Fibroblast of skin of scalp (primary cell): ENCODE measurements at places on chromosomes 3 and 15.
A peak's percentile ranks its signal among the peaks of the same experiment; 100 is the strongest.

- no peak for DNase-seq
These were observed 26.6 kb upstream of the GBE1 start for GRCh38 chr3:81788044-81788443.

DNA sequence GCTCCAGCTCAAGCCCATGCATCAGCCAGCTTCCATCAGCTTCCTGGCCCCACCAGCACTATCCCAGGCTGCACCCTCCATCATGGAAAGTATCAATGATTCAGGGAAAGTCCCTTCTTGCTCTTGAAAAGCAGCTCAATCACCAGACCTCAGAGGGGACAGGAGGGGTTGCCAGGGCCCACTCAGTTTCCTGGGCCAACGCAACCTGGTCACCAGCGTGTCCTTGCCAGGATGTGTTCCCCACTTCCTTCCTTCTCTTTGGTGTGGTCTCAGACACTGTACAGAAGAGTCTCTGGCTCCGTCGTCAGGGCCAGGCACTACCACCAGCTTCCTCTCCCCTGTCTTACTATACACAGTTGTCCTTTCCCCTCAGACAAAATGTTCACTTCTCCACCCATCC, 3.0 kb downstream of the HDC start:
- no peak for DNase-seq

GRCh38 chr15:64216196-64216595, 53.4 kb upstream of the PPIB start:
- no peak for DNase-seq

DNA sequence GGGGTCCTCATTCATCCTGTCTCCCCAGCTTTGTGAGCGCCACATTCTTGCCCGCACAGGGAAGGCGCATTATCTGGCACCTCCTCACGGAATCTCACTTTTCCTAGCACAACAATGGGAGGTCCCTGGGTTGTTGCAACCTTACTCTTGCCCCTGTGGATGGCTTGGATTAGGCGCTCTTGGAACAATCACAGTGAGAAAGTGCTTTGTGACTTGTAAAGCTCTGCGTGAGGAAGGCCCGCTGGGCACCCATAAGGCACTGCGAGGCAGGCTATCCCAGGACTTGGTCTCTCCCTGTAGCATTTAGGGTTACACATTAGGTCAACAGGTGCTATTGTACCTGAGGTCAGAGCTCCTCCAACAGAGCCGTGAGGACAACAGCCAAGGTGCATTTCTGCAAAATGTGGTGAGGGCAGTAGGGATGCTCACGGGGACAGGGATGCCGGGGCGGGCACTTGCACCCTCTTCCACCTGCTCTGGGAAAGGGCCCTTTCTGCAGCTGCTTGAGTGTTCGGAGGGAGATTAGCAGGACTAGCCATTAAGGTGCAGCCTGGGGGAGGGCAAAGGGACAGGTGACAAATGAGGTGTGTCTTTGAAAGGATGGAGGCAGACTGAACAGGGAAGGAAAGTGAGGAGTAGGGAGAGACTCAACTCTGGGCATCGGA, 13.9 kb upstream of the LRRC15 start:
- no peak for DNase-seq

- DNase-seq: no peak
These were observed 164.7 kb downstream of the SV2B start for GRCh38 chr15:91264651-91265351.

DNA sequence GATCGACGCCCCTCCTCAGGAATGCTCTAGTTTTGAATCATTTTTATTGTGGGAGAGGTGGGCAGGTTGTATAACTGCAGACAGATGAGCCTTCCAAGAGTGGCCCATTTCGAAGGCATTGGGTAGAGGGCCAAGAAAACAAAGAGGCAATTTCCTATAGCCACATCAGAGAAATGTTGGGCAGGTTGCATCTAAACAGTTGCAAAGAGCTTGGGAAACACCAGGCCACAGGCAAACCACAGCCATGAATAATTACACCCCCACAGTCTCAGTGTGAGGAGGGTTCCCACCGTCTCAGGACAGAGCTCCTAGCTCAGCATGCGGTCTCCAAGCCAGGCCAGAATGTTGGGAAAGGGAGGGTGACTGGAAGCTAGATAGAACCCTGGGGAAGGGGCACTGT, 257.3 kb downstream of the ABHD5 start:
- DNase-seq: no peak

GRCh38 chr3:23312866-23313265, 109.7 kb downstream of the UBE2E2 start:
- DNase-seq: no peak

- no peak for DNase-seq
These were observed 12.8 kb downstream of the FOXL2 start for GRCh38 chr3:138933981-138934691.

GRCh38 chr3:25453619-25454004, 25.5 kb downstream of the RARB start:
- no peak for DNase-seq

DNA sequence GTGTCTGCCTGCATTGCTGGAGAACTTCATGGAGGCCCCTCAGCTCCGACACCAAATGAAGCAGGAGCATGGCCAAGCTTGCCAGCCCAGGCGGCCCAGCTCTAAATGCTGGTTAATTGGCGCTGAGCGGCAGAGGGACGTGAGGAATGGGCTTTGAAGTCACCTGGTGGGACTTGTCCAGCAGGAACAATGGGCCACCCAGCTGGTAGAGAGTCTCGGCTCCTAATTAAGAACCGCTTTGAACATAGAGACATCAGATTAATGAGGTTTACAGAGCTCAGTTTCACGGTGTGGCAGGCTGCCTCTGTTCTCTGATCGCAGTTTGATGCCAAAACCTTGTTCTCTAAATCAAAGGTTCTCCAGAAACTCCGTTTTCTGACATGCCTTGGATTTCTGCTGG, 77.5 kb upstream of the LINGO1 start:
- no peak for DNase-seq

GRCh38 chr15:36156879-36157427, 422.5 kb upstream of the CDIN1 start:
- peak; percentile 73 for DNase-seq

DNA sequence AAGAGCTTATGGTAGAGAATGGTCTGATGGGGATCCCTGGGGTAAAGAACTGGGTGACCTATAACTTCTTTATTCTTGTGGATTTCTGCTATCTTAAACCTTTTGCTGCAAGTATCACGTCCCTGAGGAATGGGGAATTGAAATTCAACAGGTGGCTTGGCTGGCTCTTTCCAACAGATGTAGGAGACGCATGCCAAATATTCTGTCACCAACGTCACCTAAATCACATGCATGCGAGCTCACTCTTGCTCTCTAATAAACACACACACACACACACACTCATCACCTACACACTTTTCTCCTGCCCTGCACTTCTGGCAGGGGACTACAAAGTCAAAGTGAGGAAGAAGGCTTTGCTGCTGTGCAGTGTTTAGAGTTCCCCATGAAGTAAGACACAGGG, 145.8 kb upstream of the NECTIN3 start:
- no peak for DNase-seq

GRCh38 chr15:80211976-80212375, 40.0 kb downstream of the CTXND1 start:
- DNase-seq: no peak

GRCh38 chr3:78814893-78815562, 952.8 kb downstream of the ROBO1 start:
- DNase-seq: no peak

DNA sequence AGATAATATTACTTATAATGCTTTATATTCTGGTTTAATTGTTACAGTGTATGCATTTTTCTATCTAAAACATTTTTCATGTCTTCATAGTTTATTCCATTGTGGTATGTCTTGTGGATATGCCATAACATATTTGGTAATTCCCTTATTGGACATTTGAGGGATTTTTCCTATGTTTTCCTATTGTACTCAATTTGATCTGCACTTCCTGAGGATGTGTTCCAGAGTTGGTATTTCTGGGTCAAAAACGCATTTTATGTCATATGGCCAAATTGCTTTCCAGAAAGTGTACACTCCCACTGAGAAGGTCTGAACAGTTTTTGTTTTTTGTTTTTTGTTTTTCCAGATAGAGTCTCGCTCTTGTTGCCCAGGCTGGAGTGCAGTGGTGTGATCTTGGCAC, 6.8 kb downstream of the ARL8B start:
- no peak for DNase-seq

DNA sequence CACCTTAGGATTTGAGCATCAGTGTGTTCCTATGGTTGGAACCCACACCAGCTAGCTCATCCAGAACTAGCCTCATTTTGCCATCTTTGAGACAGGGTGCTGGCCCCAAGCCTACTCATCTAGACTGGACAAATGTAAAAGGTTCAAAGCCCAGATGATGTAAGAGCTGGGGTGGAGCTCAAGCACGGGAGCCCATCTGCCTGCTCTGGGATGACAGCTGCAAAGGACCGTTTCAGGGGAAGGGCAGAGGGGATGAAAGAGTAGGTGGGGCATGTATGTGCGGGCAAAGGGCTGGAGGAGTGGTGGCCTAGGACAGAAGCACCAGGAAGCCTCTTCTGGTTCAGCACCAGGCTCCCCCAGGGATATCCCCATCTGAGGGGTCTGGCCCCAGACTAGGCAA, 15.8 kb downstream of the CLK3 start:
- DNase-seq: no peak

DNA sequence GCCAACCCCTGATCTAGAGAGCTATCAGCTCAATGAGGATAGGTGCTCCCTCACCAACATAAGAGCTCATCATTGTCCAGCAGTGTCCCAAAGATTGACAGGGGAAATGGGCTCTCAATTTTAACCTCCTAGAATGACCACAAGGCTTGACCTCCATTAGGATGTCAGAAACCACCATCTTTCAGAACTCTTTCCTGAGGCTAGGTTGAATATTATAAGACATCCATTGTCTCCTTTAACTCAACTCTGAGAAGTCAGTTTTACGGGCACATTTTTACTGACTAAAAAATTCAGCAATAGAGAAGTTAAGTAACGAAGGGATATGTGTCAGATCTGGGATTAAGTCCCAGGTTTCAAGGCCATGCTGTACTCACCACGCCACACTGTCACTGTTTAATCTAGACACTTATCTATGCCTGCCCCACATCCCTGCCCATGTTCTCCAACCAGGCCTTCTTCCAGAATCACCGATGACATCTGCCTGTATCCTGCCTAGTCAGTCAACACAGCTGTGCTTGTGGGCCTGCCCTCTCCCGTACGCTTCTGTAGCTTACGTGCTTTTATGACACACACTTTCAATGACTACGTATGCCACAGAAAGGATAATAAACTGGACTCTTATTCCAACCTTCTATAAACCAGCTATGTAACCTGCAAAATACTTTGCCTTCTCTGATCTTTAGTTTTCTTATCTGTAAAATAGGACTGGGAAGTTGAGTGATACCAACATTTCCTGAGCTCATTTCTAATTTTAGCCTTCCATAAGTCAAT, 17.1 kb upstream of the MUC13 start:
- no peak for DNase-seq

GRCh38 chr3:21234933-21235332, 516.1 kb downstream of the ZNF385D start:
- no peak for DNase-seq

DNA sequence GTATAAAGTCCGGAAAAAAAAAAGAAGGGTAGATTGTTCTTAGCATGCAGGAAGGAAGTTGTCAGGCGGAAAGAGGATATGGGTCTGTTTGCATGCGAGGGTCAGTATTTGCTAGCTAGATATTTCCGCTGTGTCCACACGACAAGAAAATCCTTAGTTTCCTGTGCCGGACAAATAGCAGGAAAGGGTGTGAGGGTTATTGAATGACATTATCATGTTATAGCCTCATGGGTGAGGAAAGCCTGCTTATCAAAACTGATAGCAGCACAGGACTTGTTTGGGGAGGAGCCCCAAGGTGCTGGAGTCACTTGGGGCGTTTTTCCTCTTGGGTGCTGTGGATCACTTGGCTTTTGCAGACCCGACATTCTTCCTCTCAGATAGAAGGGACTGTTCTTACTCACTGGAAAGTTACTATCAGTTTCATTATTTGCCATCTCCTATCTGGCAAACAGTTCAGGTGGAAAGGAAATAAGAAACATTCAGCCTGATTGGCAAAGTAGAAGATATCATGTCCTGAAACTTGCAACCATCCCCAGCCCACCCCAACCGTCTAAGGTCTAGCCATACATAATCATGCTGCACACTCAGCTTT, 127.2 kb upstream of the DPH6 start:
- no peak for DNase-seq

DNA sequence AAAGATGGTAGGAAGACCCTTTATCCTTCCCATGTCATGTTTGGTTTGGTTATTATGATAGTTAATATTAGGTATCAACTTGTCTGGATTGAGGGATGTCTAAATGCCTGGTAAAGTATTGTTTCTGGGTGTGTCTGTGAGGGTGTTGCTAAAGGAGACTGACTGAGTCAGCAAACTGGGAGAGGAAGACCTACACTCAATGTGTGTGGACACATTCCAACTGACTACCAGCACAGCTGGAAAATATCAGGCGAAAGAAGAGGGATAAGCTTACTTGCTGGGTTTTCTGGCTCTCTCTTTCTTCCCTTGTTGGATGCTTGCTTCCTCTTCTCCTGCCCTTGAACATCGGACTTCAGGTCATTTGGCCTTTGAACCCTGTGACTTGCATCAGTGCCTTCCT, 1227.6 kb upstream of the EPHA6 start:
- DNase-seq: no peak

DNA sequence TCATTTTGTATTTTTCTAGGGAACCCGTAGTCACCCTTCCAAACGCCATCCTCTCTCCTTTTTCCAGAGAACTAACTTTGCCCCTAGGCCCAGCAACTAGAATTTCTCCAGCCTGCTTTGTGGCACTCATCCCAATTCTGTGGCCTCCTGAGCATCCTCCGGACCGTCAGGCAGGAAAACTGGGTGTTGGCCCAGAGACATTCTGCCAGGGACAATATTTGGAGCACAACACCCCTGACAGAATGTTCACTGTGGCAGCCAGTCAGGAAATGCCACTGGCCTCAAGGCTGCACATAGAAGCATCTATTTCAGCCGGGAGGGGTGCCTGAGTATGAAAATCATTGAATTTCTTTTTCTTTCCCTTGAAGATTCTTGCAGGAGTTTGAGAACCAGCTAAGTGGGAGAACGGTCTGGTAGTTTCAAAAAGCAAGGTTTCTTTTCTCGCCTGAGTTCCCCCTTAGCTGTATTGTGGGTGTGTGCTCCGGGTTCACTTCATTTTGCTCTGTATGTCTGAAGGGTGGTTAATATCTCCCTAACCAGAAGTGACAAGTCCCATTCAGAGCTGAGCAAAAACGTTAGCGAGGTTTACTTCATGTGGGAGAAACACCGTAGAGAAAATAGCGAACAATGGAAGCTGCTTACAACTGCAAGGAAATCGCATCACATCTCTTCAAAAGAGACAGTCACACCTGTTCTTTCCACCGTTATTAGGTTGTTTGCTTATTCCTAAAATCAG, 108.1 kb upstream of the TPM1 start:
- no peak for DNase-seq

- peak; percentile 74 for DNase-seq
These were observed 141.4 kb downstream of the TFG start for GRCh38 chr3:100850701-100851100.

DNA sequence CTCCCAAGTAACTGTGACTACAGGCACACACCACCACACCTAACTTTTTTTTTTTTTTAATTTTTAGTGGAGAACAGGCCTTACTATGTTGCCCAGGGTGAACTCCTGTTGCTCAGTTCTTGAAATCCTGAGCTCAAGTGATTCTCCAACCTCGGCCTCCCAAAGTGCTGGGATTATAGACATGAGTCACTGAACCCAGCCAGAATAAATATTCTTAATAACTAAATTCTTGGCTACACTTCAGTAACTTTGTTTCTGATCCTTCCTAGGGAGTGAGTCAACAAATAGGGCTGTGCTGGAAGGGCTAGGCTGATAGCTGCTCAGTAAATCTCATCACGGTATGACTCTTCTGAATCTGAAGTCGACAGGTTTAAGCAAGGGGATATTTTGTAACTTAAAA, 56.6 kb downstream of the P3H2 start:
- peak; percentile 95 for DNase-seq

GRCh38 chr3:43689766-43690399, 855 bp upstream of the ABHD5 start:
- DNase-seq: no peak
